Effector CD4-positive, alpha-beta T cell (primary cell): ENCODE measurements at places on chromosomes 11 and 22.

DNA sequence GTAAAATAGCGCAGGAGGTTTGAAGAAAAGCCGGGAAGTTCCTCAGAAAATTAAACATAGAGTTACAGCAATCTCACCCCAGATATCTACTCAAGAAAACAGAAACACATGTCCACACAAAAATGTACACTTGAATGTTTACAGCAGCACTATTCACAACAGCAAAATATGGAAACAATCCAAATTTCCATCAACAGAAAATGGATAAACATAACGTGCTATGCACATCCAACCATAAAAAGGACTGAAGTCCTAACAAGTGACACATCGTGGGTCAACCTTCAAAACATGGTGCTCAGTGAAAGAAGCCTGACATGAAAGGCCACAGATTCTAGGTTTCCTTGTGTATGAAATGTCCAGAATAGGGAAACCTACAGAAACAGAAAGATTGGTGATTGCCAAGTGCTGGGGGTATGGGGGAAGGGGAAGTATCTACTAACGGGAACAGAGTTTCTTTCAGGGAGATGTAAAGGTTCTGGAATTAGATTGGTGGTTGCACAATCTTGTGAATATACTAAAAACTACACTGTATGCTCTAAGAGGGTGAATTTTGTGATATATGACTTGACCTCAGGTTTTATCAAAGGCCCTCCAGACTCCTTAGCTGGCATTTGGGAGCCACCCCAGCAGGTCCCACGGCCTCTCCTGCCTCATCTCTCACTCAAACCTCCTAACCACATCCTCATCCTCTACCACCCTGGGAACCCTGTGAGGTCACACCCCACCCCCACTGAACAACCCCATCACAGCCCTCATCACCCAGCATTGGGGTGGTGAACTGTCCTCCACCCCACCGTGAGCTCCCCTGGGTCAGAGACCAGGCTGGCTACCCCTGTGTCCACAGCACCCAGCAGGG lies 69.2 kb upstream of the PRR5 start:
- DNase-seq: no peak

- DNase-seq: no peak
Measured at GRCh38 chr11:47986742-47987141, 6.4 kb downstream of the PTPRJ start.

DNA sequence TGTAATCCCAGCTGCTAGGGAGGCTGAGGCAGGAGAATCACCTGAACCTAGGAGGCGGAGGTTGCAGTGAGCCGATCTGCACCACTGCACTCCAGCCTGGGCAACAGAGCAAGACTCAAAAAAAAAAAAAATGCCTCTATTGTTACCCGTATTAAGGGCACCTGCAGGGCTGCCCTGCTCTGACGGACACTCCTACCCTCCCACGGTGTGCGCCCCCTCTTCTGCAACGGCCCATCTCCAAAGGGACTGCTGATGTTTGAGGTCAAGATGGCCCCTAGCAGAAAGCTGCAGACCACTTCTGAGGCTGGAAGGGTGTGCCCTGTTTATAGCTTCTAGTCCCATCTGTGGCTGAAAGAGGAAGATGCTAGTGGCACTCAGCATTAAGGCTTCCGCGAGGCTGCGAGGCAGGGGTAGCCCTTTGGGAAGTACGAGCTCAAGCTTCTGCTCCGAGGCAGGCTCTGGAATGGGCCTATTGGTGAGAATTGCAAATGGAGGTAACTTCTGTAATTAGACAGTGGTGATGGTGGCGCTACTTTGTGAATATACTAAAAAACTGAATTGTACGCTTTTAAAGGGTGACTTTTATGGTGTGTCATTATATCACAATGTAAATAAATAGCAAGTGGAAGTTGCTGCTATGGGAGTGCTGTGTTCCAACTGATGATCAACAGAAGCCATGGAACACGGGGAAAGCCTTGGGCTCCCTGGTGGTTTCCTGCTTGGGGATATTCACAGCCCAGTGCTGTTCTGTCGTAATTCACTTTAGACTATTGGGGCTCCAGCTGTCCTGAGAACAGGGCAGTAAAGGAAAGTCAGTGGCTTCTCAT lies 24.3 kb downstream of the ARFGAP2 start:
- no peak for DNase-seq

DNA sequence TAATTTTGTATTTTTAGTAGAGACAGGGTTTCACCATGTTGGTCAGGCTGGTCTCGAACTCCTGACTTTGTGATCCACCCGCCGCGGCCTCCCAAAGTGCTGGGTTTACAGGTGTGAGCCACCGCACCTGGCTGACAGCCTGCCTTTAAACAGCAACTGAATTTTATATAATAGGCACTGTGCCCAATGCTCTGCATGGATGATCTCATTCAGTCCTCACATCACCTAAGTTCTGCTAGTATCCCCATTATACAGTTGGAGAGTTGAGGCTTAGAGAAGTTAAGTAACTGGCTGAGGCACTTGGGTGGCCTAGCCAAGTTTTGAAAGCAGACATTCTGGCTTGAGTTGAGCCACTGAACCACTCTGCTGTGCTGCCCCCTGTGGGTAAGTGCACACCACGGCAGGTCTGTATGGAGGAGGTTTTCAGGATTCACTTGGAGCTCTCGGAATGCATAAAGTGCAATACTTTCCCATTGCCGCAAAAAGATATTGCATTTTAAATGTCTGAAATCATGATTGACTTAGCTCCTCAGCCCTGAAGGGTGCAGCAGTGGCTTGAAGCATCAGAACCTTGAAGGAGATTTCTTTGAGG lies 112.4 kb downstream of the LDLRAD3 start:
- no peak for DNase-seq

DNA sequence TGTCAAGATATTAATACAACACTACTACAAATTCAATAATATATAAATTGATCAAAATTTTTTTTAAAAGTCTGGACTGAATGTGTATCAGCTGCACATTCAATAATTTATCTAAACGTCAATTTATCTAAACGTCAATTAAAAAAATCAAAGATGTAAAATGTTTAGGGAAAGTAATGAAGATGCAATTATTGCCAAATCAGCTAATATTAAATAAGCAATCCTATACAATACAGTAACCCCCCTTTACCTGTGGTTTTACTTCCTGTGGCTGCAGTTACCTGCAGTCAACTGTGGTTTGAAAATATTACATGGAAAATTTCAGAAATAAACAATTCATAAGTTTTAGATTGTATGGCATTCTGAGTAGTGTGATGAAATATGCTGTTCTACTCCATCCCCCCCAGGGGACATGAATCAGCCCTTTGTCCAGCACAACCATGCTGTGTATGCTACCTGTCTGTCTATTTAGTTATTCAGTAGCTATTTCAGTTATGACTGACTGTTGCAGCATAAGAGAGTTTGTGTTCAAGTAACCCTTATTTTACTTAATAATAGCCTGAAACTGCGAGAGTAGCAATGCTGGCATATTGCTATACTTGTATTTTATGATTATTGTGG lies 72.2 kb downstream of the CWF19L2 start:
- no peak for DNase-seq

DNA sequence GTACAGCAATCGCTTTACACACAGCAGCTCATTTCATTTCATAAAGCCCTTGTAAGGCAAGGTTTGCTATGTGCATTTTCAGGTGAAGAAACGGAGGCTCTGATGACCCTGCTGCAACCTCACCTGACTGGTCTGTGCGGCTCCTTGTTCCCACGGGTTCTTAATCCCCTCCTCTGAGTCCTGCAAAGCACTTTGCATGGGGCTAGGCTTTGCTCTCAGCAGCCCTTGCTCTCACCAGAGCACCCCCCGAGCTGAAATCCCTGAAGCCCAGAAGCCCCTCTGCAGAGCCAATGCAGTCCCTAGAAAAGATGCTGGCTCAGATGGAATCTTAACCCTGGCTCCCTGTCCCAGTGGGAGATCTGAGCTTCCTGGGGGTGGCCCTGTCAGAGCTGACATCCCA lies 11.0 kb upstream of the APOL6 start:
- no peak for DNase-seq

- no peak for DNase-seq
Measured at GRCh38 chr22:50139843-50140415, 30.6 kb upstream of the PANX2 start.

- DNase-seq: no peak
Measured at GRCh38 chr11:106997227-106997626, 21.0 kb downstream of the GUCY1A2 start.

- DNase-seq: no peak
Measured at GRCh38 chr22:26259510-26259909, 90.2 kb downstream of the SEZ6L start.

DNA sequence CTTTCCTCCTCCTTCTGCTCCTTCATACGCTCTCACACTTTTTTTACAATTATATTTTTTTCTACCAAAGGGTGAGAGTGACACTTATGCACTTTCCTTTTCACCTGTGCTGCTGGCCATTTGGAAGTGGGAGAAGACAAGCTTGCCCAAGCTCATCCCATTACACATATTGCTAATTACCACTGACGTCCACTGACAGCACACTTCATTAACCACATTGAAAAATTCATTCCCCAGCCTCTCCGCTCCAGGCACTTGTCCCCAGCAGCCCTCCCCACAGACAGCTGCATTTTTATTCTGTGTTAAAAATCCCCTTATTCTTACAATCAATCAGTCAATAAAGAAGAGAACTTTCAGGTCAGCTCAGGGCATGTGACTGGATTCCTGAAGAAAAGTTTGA lies 175.1 kb downstream of the LRRC4C start:
- no peak for DNase-seq

GRCh38 chr11:10779086-10779485 lies 28.0 kb downstream of the CTR9 start:
- no peak for DNase-seq
